ENCODE measurements at places on chromosomes 1 and 21.

GRCh38 chr1:19400192-19400611 lies 85.1 kb downstream of the CAPZB start:
- no peak for DNase-seq

- no peak for DNase-seq
Observed at GRCh38 chr1:153741986-153742385, 14.1 kb downstream of the INTS3 start.

DNA sequence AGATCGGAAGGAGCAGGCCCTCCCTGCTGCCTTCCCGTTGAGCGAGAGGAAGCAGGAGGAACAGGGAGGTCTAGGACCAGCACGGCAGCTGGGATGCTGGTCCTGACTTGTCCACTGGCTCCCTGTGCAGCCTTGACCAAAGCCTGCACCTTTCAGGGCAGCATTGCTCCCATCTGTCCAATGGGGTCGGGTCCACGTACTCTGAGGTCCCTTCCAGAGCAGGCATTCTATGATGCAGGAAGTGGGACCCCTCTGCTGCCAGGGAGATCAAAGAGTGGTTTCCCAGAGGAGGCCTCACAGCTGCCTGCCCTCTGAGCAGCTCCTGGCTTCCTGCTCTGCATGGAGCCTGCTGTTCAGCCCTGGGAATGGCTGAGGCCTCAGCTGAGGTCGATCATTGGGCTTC lies 21.7 kb upstream of the ZNF362 start:
- DNase-seq, result no peak

DNA sequence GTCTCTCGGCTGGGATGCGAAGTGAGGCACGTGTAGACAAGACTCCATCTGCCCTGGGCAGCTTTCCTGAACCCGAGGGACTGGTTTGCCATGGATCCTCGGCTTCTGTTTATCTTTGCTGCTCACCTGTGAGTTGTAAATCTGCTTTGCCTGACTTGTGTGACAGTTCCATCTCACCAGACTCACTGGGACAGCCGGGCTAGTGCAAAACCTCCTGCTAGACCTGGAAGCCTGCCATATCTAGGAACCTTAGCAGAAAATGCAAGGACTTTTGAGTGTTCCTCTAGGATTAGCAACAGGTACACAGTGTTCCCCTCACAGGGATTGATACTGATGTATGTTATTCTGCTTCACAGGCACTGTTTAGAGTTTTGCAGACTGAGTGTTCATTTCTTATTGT lies 218.6 kb downstream of the URB2 start:
- no peak for DNase-seq

DNA sequence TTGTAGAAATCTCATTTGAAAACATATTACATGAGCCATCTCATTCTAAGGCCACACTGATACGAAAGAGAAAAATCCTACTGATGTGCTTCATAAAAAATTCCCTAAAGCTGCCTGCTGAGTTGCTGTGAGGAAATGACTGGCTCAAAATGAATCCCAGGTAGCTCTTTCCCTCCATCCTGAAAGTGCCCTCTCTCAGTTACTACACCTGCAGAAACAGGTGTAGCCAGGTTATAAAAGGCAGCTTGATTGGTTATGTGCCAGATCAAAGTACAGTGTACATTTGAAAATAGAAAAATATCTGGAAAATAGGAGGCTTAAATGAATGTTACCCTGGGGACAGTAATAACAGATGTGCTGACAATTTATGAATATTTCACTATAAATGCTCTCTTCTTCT lies 833.4 kb upstream of the ADGRL4 start:
- DNase-seq, result no peak

DNA sequence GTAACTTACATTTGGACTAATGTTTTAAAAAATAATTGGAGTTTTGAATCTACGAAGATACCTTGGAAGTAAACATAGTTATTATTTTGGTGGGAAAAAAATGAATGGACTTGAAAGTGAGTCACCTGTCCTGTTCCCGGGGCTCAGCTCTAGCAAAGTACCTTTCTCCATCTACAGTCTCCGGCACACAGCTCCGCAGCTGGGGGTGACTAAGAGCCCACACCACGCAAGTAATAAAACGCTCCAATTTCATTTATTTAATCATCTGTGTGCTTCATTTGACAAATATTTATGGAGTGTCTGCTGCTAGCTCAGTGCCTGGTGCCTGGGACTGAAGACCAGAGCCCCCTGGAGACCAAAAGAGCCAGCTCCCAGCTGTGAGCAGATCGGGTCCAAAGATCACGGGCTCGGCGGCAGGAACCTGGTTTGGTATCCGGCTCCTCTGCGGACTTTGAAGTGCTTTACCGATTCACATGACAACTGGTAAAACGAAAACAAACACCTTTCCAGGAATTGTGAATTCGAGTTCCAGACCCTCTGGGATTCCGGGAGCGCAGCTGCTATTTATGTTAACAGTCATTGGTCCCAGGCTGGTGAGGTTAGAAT lies 1.7 kb upstream of the RIPK4 start:
- peak; percentile 46 for DNase-seq

DNA sequence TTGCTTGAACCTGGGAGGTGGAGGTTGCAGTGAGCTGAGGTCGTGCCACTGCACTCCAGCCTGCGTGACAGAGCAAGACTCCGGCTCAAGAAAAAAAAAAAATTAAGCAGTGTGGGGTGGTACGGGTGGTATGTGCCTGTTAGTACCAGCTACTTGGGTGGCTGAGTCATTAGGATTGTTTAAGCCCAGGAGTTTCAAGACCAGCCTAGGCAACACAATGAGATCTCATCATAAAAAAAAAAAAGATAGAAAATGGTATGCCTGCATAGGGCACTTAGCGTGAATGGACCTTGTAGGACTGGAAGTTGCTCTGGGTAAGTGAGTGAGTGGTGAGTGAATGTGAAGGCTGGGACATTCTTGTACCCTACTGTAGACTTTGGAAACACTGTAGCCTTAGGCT lies 37.0 kb downstream of the TBCE start:
- DNase-seq, result peak; percentile 96

- no peak for DNase-seq
Observed at GRCh38 chr1:98792123-98792522, 130.6 kb downstream of the SNX7 start.

DNA sequence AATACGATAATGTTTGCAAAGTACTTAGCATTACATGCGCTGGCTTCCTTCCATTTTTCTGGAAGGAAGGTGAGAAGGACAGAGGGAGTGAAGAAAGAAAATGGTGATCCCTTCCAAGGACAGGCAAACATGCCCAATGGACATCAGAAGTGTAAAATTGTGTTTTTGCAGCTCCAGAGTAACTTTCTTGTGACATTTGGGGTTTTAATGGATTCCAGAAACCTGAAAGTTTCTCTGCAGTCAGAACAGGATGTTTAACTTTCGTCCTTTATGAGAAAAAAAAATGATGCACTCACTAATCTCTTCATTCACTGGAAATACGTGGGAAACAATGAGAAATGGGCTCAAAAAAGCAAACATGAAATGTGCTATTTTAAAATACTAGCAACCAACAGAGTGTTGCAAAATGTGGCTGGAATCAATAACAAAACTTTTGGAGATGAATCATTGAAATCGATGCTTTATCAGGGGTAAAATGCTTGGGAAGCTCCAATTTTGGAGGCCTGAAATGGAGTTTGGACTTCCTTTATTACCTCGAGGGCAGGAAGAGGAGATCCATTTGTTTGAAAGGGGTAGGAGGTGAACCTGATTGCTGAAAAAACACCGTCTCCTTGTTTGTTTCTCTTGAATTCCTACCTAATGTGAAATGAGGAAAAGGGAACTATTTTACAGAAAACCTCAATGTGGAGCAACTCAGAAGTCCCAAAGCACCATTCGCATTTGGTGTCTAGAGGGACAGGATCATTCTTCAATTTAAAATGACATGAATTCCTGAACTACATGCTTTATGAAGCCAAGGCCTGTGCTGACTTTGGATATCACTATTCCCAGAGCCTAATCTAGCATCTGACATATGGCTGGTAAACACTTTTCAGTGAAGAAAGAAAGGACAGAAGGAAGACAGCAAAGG lies 129.5 kb downstream of the TRABD2B start:
- no peak for DNase-seq

- no peak for DNase-seq
Observed at GRCh38 chr1:113018911-113019310, 54.1 kb upstream of the LRIG2 start.

- peak; percentile 8 for DNase-seq
Observed at GRCh38 chr1:112172294-112172882, 182.9 kb upstream of the KCND3 start.

Measured in retinal pigment epithelial cell (primary cell).